Stimulated activated CD4-positive, alpha-beta T cell treated with anti-CD3 and anti-CD28 coated beads, Interleukin-4, amount 100 ng/mL, for 4 hours (primary cell): ENCODE measurements at places on chromosomes 1 and 21.

DNA sequence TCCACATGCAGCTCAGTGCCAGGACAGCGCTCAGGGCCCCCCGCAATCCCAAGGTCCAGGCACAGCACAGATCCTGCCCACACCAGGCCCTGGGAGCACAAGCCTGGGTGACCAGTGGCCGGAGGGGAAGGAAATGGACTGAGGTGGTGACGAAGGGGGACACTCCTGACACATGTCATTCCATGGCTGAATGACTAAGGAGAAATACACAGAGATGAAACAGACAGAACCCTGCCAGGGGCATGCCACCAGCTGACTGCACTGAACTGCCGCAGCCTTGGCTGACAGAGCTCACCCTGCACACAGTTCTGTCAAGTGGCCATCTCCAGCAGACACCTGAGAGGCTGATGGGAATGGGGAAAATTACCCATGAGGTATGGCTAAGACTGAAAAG is 56.1 kb downstream of the HSF2BP start:
- DNase-seq: no peak

- DNase-seq: no peak
These were observed 840.4 kb downstream of the USP25 start for GRCh38 chr21:16570171-16570570.

GRCh38 chr21:36434144-36434543 is 45.8 kb downstream of the CLDN14 start:
- DNase-seq: no peak

GRCh38 chr1:40257313-40257687 is 736 bp upstream of the ZMPSTE24 start:
- no peak for DNase-seq

DNA sequence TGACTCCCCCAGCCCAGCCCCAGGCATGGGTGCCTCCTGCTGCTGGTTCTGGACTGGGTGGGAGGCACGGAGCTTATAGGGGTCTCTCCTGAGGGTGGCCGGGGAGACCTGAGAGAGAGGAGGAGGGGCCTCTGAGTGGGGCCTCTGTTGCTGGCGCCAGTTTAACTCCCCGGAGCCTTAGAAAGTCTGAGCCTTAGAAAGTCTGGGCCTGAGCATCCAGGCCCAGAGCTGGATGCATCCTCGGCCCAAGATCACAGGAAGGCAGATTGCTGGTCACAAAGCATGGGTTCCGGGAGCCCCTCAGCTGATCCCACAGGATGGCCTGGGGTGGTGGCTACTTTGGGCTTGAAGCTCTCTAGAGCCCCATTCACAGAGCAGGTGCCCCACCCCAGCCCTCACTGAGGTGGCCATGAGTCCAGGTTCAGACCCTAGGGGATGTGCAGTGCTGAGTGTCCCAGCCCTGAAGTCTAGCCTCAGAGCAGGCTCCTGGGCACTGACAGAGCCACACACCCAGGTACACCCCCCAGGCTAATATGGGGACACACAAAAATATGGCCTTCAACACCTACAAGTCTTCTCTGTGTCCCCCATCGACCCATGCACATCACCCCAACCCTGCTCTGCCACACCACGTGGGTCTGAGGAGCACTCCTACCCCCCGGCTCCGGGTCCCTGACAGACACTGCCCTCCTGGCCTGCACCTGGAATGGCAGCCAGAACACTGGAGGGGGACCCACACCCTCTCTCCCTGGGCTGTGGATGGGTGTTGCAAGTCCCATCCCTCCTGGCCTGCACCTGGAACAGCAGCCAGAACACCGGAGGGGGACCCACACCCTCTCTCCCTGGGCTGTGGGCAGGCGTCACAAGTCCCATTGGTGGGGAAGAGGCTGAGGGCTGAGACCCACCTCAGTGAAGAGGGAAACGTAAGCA is 9.7 kb downstream of the PLA2G2F start:
- DNase-seq: no peak

DNA sequence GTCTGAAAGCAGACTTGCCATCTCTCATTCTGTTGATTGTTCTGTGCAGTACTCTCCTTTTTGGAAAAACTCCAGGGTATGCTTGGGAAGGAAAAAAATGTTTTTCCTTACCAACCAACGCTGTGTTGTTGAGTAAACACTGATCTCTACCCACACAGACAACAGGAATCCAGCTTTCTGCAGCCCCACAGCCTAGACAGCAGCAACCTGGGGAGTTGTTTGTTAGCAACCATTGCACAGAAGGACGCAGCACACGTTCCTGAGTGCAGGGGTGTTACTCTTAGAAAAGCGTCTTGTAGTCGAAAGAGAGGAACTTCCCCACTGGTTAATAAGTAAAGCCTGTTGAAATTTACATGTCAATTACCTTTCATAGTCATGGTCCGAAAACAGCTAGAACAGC is 56.6 kb downstream of the SMYD2 start:
- DNase-seq: no peak

DNA sequence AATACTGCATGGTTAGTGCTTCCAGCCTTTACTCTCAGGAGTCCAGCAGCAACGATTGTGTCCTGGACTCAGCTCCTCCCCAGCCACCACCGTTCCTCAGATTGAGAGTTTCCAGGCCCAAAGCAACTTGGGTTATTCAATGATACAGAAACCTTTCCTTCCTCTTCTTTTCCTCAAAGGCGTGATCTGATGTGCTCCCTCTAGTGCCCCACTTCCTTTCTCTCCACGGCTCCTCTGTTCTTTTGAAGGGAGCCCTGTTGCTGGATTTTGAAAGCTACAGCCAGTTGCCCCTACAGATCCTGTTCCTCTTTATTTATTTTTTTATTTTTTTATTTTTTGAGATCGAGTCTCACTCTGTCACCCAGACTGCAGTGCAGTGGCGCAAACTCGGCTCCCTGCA is 14.1 kb downstream of the CRP start:
- no peak for DNase-seq

- no peak for DNase-seq
These were observed 58.0 kb downstream of the NDUFS5 start for GRCh38 chr1:39084191-39084590.

GRCh38 chr1:186715887-186716809 is 35.9 kb upstream of the PTGS2 start:
- DNase-seq: no peak

DNA sequence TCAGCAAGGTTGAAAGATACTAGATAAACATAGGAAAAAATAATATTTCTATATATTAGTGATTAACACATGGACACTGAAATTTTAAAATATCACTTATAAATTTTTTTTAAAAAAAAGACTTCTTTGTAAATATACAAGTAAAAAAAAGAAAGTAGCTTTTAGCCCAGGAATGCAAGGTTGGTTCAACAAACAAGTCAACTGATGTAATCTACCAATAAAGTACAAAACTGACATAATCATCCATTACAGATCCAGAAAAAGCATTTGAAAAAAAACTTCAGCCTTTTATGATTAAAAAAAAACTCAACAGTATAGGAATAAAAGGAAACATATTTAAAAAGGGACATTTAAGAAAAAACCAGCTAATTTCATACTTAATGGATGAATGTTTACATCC is 48.4 kb downstream of the TRMT1L start:
- no peak for DNase-seq

GRCh38 chr21:22352088-22352487 is 1353.9 kb downstream of the NCAM2 start:
- DNase-seq: no peak

DNA sequence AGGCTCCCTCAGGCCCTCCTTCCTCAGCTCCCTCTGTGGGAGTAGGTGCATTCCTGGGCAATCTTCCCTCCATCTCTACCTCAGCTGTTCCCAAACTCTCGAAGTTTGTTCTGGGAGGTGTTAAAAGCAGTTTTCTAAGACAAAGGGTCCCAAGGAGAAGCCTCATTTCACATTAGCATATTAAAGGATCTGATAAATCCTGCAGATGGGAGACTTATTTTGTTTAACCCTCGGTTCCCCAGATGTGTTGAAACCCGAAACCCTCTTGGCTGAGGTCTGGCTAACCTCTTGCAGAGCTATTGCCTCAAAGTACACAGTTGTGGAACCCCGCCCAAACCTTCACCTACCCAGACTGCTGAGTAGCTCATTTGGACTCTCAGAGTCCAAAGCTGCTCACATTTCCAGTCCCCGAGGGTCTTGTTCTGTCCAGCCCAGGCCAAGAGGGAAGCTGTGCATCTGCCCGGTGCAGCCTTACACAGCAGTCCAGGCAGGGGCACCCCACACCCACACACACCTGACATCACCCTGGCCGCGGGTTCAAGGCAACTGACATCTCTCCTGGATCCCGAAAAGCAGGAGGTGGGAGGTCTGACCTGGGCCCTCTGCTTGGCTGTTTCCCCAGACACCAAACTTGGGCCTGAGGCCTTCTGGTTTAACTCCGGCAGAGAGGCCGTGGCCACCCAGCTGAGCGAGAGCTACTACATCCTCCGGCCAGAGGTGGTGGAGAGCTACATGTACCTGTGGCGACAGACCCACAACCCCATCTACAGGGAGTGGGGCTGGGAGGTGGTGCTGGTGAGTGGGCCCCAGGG is 19.5 kb upstream of the SELENON start:
- DNase-seq: no peak

GRCh38 chr1:211613108-211613947 is 34.4 kb upstream of the SLC30A1 start:
- DNase-seq: no peak
